Chondrocyte (in vitro differentiated cells): ENCODE measurements at places on chromosomes 5 and 9.

- DNase-seq, result no peak
Observed at GRCh38 chr5:103375350-103375749, 116.8 kb downstream of the MACIR start.

- DNase-seq, result no peak
Observed at GRCh38 chr9:27457445-27457844, 66.6 kb upstream of the IFNK start.

GRCh38 chr5:42876375-42876844, 64.7 kb upstream of the SELENOP start:
- no peak for DNase-seq

DNA sequence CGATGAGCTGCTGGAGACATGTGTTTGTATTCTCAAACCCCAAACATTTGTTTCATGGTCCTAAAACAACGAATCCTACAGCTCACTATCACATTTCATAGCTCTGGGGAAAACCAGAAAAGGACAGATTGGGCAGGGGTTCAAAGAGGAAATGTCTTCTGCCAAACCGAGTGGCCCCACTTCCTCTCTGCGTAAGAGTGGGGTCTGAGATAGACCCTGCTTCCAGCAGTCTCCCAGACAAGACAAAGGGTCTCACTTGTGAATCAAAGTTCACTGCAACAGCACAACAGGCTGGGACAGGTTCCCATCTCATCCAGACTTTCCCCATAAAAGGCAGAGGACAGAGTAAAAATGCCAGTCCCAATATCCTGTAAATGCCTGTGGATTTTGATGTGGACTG, 276.2 kb upstream of the SLC24A2 start:
- no peak for DNase-seq

DNA sequence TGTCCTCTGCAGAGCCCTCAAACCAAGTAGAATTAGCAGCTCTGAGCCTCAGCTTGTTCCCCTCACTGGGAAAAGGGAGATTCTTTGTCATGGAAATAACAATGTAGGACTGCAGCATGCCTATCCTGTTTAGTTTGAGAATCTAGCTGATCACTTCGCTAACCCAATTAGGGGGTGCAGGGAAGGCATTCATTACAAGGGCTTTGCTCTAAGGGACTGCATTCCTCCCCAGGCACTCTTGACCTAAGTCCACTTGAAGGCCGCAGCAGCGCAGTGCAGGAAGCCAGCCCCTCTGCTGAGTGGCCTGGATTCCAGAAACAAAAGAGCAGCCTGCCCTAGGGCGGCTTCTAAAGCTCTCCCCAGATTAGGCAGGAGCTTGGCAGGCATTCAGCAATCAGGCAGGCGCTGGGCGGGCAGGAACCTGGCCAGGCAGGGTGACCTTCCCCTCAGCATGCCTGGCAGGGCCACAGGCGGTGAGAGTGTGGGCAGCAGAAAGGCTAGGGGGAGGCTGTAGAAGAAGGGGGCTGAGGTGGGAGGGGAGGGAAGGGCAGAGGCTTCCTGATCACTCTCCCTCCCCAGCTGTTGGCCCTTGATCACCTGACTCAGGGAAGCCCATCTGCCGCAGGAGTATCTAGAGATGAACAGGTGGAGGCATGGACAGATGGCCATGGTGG, 24.8 kb downstream of the CCNJL start:
- DNase-seq, result no peak

DNA sequence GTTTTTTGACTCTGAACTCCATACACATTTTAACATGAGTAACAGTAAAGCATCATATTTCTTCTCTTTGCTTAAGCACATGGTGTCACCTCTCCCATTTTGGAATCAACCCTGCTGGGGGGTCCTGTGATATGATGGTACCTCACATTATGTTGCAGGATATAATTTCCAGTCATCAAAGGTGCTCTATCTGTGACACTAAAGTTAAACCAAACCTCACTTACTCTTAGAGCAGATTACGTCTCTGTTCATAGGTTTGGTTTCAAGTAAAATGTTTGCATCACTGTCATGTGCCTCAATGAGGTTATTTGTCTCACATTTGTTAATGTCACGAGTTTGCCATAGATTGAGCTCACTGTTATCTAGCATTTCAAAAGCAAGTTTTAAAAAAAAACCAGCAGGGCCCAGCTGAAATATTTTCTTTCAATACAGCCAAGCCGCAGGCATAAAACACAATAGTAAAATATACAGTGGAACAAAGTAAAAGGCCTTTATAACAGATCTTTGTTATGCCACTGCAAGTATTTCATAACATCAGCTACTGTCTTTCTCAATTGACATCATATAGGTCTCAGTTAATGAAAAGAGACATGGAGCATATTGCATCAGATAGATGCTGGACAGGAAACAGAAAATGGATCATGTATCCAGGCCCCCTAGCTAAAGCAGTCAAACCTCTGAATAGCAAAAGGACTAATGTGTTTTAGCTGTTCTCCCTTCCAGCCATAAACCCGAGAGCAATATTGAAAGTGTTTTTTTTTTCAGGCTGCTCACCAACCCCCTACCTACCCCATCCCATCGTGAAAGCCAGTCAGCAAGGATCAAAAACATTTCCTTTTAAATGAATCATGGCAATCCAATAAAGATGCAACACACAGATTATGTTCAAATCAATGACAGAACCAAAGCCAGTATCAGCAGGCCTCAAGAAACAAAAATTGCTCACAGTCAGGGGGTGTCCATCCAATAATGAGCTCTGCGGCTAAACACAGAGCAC, 182.1 kb upstream of the ITGA1 start:
- no peak for DNase-seq

DNA sequence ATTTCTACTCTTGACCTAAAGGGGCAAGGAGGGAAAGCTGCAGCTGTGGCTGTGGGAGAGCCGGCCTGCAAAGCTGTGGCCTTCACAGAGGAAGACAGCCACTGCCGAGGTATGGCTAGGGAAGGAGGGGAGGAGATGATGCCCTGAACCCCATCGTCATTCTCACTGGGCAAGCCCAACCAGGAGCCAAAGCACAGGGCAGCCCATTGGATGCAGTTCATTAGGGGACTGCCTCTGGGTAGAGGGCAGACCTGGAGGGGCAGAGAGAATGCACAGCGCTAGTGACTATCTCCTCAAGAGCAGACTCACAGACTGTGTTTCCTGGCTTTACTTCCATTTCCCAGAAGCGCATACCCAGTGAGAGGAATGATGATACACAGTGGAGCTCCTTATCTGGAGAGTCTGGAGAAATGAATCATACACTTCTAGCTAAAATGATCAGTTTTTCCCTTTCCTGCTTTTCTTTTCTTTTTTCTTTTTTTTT, 47.2 kb upstream of the TTC23L start:
- DNase-seq, result no peak

- no peak for DNase-seq
Observed at GRCh38 chr9:81892440-81892839, 35.8 kb upstream of the SPATA31D4 start.

DNA sequence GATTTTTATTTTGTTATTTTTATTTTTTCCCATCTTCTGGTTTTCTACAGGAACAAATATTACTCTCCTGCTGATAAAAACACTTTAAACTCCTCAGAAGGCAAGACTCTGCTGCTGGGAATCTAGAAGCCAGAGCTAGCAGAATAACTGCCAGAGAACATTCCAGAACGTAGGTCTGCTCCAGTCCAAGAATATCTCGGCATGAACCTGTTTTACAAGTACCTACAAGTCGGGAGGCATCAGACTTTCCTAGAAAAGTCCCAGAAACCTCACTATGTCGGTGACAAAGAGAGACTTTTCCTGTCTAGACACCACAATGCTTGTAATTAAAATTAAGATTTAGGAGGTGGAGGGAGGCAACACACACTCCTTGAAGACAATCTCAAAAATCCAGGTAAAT, 41.4 kb downstream of the FABP6 start:
- no peak for DNase-seq

DNA sequence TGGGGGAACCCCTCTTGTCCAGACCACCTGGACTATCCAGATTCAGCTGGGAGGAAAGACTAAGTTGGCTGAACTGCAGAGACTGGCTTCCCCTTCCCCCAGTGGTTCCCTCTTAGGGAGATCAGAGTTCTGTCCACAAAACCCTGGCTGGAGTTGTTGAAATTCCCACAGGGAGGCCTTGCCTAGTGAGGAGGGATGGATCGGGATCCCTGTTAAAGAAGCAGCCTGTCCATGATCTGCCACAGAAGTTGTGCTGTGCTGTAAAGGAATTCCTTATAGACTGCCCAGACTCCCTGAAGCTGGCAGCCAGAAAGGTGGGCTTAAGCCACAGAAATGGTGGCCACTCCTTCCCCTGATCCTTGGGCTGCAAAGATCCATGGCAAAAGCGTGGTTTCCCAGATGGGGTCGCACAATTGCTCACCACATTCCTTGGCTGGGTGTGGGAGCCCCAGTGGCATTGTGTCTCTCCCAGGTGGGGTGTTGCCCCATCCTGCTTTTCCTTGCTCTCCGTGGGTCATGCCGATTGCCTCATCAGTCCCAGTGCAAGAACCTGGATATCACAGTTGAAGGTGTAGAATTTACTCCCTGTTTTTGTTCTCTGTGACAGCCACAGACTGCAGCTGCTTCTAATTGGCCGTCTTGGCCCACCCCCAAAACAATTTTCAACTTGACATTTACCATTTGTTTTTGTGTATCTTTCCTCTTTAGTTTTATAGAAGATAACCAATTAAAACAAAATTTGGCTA, 342.4 kb downstream of the FGF10 start:
- no peak for DNase-seq
